ENCODE measurements at places on chromosomes 11 and 22.

GRCh38 chr22:46355369-46355995 is 20.0 kb downstream of the TRMU start:
- DNase-seq: no peak

GRCh38 chr11:46251954-46252353 is 25.5 kb upstream of the CREB3L1 start:
- DNase-seq: no peak

- no peak for DNase-seq
These were observed 42.3 kb downstream of the C11orf96 start for GRCh38 chr11:43984519-43985385.

- no peak for DNase-seq
These were observed 22.9 kb upstream of the CARD18 start for GRCh38 chr11:105162506-105162905.

GRCh38 chr11:34749666-34750659 is 129.1 kb downstream of the EHF start:
- no peak for DNase-seq

GRCh38 chr11:69541501-69542313 is 60.2 kb downstream of the LINC01488 start:
- no peak for DNase-seq
